ENCODE measurements at places on chromosomes 3 and 15.

DNA sequence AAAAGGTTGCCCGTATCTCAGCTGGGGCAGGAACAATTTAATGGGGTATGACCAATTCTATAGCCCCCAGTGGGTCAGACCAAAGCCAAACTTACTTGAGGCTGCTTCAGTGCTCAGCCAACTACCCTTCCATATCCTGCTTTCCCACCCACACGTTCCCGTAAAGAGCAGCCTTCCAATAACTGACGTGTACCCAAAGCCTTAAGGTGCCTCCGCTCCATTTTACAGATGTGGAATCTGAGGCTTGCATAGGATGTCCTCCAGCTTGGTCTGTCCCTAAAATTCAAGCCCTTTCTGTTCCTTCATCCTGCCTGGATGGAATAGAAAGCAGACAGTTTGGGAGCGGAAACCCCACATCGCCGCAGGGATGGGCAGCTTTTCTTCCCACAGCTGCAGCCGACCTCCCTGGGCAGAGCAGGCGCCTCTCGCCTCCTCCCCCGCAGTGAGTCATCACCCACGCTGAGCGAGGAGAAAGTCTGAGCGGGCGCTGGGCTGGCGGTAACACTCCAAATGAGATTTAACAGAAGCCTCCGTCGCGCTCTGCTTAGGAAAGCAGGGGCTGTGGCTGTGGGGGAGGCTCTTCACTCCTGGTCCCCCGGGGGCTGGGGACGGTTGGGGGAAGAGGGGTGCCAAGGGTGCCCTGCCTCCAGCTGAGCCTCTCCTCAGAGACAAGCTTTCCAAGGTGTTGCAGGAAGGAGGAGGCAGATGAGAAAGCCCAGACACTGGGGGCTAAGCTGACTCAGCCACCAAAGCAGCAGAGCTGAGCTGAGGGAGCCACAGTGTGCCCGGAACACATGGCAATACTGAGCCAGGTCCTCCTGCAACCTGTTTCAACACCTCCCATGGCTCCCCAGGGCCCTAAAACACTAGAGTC is 57.8 kb upstream of the HRH1 start:
- peak; percentile 75 for DNase-seq

DNA sequence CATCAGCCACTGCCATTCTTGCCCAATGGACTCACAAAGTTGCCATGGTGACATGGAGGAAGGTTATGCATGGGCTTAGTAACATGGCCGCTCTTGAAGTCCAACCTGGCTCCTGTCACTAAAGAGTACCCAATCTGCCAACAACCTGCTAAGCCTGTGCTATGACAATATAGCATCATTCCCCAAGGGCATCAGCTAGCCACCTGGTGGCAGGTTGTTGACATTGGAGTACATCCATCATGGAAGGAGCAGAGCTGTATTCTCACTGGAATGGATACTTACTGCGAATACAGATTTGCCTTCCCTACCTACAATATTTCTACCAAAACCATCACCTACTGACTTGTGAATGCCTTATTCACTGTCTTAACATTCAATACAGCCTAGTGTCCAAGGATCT is 138.9 kb upstream of the RORA start:
- no peak for DNase-seq

- DNase-seq: no peak
Observed at GRCh38 chr15:87207990-87208580, 1048.5 kb downstream of the NTRK3 start.

DNA sequence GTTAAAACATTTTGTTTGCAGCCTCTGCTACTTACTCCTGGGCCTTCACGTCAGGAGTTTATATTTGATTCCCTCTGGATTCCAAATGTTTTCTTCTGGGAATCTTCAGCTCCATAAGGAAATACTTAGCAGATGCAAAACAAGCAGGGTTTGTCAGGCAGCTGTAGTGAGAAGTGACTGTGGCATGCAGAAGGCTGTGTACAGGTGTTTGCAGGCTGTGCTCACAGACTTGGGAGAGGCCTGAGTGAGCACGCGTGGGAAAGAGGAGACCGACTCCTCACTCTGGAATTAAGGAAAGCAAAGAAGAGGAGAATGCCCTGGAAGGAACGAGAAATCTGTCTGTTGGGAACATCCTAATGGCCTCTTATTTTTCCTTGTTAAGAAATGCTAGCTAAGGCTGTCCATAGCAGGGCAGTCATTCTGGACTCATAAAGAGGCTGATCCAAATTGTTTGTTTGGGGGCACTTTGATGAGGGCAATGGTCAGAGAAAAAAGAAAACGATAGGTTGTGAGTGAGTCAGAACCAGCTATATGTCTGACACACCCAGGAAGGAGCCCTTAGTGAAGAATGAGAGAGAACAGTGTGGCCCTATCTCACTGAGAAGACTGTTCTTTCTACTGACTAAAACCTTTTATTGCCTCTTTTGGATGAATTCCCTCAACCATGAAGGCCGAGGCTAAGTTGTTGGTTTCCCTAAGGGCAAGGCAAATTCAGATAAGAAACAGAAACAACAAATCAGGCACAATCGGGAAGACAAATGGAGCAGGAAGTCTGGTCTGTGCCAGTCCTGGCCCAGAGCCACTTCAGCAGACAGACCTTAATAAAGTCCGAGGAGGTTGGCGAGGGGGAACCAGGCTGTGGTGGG is 82.6 kb downstream of the TGFBR2 start:
- no peak for DNase-seq

GRCh38 chr15:60212536-60212935 is 185.2 kb downstream of the ANXA2 start:
- no peak for DNase-seq

- peak; percentile 52 for DNase-seq
Observed at GRCh38 chr15:38670128-38671005, 105.8 kb upstream of the RASGRP1 start.

DNA sequence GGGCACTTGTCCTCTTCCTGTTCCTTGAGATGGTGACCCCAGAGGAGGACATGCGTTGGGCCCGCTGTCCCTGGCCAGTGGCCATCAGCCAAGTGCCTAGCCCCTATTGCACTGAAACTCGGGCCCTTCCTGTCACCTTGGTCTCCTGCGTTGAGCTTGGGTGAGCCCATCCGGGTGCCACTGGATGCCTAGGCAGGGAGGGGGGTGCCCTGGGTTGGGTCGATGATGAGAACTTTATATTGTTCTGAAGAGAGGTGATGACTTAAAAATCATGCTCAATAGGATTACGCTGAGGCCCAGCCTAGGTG is 221.8 kb downstream of the SNRPN start:
- no peak for DNase-seq

- no peak for DNase-seq
Observed at GRCh38 chr3:10774129-10774670, 41.8 kb upstream of the SLC6A11 start.

DNA sequence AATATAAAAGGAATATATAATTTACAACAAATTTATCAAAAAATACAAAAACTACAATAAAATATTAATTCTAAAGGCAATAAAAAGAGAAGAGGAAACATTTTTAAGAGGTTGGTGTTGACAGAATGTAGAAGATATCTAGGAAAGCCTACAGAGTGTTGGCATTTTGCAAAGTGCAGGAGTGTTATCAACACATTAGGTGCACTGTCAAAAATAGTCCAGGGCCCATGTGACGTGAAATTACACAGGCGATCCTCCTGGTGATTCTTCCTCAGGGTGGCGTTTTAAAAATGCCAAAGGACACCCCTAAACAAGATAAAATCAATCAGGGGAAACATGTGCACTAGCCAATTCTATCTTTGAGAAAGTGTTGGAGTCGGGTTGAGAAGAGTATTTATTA is 222.7 kb downstream of the ARPP21 start:
- no peak for DNase-seq

DNA sequence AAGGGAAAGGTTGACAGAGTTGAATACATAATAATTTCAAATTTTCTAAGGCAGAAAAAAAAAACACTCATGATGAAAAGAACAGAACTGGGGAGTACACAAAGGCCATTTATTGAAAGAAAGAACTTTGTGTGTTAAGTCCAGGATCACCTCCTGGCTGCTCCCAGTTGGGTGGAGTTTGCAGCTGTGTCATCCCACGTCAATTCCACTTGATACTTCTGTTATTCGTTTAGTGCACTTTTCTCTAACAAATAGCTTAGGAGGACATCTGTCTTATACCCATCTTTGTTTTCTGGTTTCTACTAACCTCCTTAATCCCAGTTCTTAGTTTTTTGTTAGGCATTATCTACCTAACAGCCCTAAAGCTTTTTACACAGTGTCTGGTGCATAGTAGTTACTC is 44.7 kb downstream of the SGO1 start:
- no peak for DNase-seq

DNA sequence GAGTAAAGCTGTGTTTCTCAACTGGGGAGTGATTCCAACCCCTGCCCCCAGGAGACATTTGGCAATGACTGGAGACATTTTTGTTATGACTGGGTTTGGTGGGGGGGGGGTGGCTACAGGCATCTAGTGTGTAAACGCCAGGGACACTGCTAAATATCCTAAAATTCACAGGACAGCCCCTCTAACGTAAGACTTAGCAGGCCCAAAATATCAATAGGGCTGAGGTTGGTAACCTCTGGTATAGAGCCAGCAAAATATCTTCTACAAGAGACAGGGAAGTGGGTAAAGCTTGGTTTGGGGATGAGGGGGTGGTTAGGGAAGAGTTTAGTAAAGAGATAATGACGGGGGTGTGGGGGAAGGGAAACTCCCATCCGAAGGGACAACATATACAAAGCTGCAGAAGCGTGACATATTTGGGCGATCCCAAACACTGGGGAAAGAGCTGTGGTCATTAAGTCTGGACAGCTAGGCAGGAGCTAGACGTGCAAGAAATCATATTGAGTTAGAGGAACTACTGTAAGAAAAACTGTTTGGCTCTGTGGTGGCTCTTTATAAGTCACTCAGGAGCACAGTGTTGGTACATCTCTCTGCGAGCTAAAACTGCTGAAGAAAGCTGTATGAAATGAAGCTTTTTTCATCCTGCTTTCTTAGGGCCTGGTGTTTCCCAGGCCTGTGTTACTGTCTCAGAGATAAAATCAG is 697 bp upstream of the TRIM69 start:
- peak; percentile 62 for DNase-seq

DNA sequence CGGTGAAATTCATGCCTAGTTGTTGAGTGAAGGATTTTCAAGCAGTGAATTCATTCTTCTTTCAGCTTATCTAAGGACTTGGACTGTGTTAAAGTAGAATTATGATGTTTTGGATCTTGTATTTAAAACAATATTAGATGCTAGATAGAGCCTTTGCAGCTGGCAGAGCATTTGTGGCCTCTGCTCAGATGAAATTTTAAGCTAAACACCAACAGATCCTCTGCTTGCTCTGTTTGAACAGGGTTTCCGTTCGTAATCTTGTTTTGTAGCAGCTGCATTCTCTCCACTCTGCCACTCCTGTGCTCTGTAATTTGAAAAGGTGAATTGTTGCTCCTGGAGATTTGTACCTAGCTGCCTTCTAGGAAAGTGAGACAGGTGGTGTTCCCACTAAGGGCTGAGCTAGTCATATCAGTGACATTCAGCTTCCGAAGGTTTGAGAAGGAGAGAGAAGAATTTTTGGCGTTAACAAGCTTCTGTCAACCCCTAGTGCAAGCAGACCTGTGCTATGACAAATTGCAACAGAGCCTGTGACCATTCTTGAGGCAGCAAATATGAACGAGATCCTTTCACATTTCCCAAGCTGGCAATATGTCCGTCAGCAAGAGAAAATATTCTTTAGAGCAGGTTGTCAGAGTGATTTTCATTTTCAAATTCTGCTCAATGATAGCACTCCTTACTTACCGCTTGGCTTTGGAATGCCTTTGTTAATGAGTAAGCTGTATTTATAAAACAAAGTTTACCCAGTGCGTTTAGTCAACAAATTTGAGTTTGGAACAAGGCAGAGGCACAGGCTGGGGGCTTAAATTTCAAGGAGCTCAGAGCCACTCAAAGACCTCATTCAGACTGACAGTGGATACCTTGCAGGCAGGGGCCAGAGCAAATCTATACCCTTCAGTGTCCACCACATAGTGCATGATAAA is 5.3 kb downstream of the CHST2 start:
- DNase-seq: no peak

DNA sequence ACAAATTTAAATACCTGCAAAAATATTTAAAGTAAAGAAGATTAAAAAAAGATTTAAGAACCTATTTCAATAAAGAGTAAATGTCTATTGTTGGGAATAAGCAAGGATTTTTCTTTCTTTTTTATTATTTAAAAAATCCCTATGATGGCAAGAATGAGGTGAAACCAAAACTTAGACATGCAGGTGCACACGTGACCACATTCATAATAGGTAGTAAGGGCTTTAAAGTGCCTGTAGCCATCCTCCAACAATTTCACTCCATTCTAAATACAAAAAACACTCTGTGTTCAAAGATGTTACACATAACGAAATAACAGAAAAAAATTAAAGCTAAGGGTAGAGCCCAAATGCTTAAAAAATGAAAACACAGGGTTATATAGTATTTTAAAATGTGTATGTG is 74.0 kb downstream of the FBN1 start:
- no peak for DNase-seq

DNA sequence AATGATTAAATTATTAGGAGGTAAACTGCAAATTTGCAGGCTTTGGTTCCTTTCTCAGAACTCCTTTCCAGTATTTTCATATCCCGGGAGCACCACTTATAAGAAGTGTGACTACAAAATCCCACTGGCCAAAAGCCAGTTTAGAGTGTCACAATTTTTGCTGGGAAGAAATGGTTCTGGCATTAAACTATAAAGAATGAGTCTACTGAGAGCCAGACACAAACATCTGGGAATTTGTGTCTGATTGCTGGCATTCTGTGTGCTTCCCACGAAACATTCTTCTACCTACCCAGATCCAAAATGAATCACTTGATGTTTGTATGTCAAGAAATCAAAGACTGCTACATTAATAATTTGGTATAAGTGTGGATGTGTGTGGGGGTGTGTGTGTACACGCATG is 82.8 kb downstream of the DUT start:
- DNase-seq: no peak

DNA sequence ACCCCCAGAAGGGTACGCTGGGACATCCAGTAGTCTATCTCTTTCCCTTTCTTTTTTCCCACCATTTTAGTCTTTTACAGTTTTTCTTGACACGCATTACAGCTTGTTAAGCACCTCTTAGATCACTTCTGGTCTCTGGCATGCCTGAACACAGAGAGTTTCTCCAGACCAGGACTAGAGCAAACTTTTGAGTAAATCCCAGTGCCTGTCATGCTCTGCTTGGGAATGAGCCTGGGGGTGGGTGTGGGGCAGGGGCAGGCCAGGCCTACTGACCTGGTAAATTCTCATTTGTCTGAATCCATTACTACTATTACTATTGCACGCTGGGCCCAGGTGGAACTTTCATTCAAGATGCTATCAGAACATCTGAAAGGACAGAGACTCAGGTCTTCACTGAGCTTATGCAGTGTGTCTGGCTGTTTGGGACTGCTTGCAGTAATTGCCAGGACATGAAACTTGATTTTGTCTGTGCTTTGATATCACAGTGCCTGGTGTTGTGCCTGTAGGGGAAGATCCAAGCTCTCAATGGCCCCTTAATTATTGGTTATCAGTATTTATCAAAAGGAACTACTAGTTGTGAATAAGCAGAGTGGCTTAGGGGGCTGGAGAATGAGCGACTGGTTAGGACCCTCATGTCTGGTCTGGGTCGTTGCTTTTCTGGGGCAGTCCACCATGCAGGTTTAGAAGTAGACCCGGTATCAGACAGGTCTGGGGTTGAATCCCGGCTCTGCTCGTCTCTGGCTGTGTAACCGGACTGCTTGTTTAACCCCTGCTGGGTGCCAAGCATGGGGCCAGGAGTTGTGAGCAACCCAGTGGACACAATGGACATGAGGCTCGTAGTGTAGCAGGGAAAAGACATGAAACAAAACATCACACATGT is 196.1 kb upstream of the TLE3 start:
- DNase-seq: no peak
